ENCODE measurements at places on chromosomes 2 and 18. TPM values are rescaled to one million over a fixed set of nuclear protein-coding genes. Genes with fewer than 3 reads are reported as not detected.

ERFE gene
- not detected for total RNA-seq

SCYGR3 gene
- total RNA-seq = not detected

ELOA2 gene
- total RNA-seq = not detected

UBE2E3 gene
- 33.0 TPM for total RNA-seq

LIPG gene
- 0.17 TPM for total RNA-seq

- no peak for DNase-seq
Observed at GRCh38 chr18:79857082-79857671, 59.4 kb downstream of the KCNG2 start.

GRCh38 chr2:118654945-118655344, 192.5 kb downstream of the EN1 start:
- DNase-seq = no peak

DNA sequence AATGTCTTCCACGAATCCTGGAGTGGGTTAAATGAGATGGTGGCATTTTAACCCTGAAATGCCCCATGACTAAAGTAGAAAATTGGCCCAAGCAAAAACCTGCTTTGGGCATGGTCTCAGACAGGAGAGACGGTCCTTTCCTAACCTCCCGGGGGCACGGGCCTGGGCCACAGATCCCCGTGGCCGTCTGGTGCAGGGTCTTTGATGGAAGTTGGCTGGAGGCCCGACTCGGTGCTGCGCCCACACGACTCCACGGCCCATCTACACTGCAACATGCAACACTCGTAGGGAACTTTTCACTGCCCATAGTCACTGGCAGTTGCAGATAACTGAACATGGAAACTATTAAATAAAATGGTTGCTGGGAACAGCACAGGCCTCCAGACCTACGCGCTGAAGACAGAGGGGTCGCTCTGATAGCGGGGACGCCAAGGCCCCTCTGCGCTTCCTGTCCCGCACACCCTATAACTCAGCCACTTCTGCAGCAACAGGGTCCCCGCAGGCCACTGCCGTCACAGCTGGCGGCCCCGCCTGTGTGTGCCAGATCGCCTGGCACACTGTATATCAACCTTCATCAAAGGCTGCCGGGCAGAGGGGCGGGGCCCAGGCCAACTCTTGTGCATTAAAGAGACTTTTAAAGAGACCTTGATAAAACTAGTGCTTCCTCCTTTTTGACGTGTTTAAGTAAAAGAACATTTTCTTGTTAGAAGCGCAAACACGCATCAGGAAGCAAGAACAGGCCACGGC, 214.1 kb downstream of the TWIST2 start:
- DNase-seq = no peak

DNA sequence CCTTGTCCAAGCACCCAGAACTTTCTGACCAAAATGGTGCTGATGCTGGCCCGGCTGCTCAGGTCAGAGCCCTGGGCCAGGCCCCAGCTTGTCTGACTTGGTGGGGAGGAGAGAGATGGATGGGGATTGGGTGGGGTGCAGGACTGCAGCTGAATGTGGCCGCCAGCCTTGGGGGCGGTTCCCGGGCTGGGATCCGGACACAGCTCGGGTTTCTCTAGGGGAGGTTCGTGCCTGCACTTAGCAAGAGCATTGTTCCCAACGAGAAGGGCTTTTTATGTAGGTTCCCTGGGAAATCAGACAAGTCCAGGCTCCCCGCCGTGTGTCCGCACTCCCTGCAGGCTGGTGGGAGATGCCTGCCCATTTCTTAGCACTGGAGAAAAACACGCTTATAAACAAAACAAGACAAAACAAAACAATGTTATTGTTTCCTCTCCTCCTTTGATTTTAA, 50.5 kb upstream of the HS6ST1 start:
- DNase-seq = no peak

GRCh38 chr2:227052879-227053278, 111.1 kb downstream of the COL4A4 start:
- DNase-seq = no peak

GRCh38 chr2:220552790-220553535, 925.5 kb downstream of the SLC4A3 start:
- no peak for DNase-seq

- no peak for DNase-seq
Observed at GRCh38 chr2:58428096-58429013, 187.2 kb upstream of the FANCL start.
